ENCODE measurements at places on chromosomes 5 and 9. TPM values are rescaled to one million over a fixed set of nuclear protein-coding genes. Genes with fewer than 3 reads are reported as not detected.

DNA sequence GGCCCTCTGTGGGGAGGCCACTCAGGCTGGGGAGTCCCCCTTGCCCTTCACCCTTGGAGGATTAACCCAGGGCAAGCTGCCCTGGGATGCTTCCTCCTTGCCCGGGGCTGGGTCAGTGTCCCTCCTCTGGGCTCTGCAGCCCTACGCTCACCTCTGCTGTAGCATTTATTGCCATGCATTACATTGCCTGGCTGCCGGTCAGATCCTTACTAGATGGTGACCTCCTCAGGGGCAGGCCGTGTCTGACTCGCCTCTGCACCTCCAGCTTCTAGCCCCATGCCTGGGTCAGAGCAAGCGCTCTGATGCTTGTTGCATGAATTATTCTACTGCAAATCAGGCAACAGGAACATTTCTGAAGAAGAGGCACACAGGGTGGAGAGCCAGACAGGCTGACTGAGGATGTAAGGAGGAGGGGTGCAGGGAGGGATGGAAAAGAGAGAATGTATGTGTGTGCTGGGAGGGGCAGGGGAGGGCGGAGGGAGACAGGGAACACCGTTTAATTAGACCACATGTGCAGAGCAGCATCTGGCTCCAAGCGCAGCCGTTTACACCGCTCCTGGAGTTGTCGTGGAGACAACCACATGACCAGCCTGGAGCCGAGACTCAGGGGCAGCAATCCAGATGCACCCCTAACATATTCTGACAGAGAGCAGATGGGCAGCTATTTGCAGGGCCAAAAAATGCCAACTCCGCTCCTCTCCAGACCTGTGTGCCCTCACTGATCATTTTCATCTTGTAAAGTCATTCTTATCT lies 117.0 kb downstream of the CRB2 start:
- no peak for DNase-seq

Gene DDX4
- 0.10 TPM for polyA plus RNA-seq

Gene ACTBL2
- polyA plus RNA-seq, result not detected

DNA sequence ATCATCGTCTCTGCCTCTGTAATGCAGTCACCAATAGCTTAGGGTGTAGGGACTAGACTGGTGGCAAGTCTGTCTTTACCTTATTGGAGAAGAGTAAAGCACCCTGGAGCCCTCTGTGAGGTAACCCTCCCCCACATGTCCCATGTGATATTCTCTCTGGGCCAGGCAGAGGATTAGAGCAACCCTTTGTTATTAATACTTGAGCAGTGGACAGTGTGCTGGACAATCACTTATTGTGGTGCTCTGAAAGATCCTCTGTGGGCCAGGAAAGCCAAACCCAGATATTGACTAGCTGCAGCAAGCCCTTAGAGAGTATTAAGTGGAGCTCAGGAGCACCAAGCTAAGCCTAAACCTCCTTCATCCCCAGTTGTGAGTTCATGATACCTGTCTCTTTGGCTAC lies 139.7 kb upstream of the RUSC2 start:
- DNase-seq, result no peak

Gene AQP7
- polyA plus RNA-seq, result 20.7 TPM

GRCh38 chr9:134442486-134443173 lies 116.4 kb downstream of the RXRA start:
- no peak for DNase-seq

- peak; percentile 12 for DNase-seq
Observed at GRCh38 chr5:168765551-168766425, 186.6 kb upstream of the PANK3 start.

DNA sequence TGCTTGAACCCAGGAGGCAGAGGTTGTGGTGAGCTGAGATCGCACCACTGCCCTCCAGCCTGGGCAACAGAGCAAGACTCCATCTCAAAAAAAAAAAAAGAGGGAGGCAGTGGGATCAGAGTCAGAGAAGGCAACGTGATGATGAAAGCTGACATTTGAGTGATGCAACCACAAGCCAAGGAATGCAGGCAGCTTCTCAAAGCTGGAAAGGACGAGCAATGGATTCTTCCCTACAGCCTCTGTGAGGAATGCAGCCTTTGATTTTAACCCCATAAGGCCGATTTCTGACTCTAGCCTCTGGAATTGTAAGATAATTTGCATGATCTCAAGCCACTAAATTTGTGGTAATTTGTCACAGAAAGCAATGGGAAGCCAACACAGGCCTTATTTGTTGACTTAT lies 9.8 kb downstream of the TGFBI start:
- DNase-seq, result no peak

DNA sequence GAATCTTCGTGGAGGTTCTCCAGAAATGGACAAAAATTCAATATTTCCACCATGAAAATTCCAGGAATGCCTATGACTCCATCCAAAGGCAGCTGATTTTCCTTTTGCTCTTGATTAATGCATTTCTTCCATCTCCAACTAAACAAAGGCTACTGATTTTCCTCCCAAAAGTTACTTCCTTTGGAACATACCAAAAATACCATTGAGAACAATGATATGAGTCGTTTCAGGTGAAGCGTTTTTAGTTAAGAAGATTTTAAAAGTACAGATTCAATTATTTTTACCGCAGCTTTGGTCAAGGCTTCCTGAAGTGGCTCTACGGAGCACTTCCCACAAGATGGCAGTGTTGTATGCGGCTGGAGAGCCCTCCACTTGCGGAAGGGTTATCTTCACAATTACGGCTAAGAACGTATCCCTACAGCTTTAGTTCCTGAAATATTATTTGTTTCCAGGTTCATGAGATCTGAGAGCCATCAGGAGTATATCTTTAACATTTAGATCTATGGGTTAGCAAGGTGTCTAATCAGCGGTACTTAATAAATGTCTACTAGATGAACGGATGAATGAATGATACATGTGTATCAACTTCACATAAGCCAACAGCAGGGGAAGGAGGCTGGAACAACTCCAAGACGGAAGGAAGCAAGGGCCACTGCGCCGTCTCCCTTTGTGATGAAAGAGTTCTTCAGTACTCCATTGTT lies 35.9 kb upstream of the ARSB start:
- peak; percentile 39 for DNase-seq

DNA sequence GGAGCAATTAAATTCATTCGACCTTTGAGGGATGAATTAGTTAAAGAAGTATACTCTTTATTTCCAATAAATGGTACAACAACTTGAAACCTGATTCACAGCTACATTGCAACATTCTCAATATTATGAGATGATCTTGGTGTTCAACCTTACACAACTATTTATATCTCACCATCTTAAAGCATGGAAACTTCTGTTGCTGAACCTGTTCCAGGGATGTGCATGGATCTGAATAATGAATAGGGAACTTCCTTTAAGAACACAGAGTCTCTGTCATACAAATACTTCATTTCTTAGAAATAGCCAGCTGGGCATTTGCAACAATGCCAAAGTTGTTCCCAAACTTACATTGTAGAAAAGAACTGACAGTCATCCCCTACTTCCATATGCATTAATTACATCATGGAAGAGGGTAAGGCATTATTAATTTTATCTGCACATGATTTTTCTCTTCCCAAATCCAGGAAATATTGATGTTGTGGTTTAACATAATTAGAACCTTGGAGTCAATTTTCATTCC lies 39.8 kb upstream of the CCDC112 start:
- no peak for DNase-seq

GRCh38 chr5:146313027-146313426 lies 25.6 kb upstream of the POU4F3 start:
- DNase-seq, result no peak

- DNase-seq, result no peak
Observed at GRCh38 chr5:141519605-141520565, 31.0 kb downstream of the PCDHGC5 start.

- no peak for DNase-seq
Observed at GRCh38 chr9:117247266-117247665, 167.6 kb downstream of the ASTN2 start.

DNA sequence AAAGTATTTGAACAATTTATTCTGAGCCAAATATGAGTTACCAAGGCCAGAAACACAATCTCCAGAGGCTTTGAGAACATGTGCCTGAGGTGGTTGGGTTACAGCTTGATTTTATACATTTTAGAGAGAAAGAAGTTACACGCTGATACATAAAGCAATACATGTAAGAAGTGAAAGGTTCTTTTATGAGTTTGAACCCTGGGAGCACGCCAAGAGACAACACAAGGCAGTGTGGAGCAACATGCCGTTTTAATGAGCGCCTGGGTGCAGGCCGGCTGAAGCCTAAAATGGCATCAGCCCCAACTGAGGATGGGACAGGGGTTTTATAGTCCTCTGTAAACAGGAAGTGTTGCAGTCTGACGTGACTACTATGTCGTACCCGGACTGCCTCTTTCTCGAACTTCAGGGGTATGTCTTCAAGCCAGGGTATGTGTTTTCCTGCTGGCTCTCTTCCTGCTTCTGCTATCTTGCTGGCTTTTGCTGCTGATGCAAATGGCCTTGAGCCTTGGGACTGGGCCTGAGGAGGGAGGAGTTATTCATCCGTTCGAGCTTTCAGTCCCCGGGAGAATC lies 193.7 kb downstream of the CYLC2 start:
- DNase-seq, result no peak

DNA sequence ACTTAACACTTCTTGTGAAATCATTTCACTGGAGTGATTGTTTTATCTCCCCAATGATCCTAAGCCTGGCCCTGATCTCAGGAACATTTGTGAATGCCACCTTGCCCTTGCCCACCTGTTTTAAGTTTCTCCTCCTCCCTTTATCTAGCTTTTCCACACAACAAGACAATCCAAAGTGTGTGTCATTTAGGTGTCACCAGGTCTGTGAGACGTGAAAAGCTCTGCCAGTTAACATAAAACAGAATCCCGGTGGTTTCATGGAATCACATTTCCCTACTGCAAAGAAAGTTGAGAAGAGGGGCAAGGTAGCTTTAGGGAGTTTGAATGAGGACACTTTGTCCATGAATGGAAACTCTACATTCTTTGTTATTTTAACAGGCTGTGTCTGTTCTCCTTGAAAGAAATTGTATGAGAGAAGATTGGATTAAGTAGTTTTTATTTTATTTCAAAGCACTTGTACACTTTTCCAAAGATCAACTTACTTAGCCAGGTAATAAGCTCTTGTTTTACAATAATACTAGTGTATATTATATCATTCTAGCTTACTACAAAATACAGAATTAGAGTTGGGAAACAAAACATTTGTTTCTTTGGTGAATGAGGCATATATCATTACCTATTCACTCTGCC lies 239.0 kb downstream of the ISL1 start:
- DNase-seq, result no peak

Gene LCN1
- not detected for polyA plus RNA-seq

DNA sequence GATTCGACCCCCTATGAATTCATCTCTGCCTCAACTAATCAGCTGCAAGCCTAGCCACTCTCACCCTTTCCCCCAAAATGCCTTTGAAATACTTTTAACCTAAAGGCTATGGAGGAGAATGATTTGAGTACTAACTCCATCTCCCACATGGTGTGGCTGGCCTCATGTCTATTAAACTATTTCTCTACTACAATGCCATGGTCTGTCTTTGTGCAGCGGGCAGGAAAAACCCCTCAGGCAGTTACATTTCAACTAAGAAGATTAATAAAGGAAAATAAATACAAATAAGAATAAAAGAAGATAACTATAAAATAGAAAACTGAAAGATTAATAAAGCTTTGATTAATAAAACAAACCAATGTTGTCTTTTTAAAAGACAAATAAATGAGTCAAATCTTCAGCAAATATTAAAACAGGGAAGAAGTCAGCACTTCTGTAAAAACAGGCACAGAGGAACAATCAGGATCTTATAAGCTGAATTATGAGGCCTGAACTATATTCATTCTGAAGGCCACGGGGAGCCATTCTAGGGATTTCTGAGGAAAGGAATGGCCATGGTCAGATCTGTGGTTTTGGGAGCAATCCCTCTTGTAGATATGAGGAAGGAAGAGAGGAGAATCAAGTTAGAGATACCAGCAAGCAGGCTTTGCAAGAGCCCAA lies 116.1 kb upstream of the SLC12A2 start:
- no peak for DNase-seq

DNA sequence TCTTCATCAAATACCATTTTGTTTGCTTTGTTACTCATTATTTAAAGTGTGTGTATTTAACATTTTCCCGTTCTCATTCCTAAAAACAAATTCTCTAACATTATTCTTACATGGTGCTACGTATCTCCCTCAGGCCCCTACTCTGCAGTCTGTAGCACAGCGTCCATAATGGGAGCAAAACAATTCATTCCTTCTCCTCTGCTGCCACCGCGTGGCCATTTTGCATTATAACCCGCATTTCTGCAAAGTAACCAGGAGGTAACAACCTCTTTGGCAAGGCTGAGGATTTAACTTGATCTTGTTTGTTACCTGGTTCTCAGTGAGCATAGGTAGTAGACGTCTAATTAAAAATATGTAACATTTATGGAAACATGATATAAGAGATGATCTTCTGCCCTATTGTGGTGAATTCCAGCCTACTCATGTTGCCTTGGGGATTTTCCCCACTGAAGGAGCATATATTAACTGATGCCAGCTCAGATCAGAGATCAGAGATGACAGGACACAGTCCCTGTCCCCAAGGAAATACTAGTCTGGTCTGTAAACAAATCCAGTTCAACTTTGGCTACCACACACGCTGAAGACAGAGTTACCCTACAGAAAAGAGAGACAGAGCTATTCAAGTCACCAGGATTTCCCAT lies 10.5 kb downstream of the OR1K1 start:
- DNase-seq, result peak; percentile 65

GRCh38 chr5:65034813-65035209 lies 266.1 kb downstream of the CWC27 start:
- DNase-seq, result no peak

Gene GALT
- polyA plus RNA-seq, result 66.4 TPM

DNA sequence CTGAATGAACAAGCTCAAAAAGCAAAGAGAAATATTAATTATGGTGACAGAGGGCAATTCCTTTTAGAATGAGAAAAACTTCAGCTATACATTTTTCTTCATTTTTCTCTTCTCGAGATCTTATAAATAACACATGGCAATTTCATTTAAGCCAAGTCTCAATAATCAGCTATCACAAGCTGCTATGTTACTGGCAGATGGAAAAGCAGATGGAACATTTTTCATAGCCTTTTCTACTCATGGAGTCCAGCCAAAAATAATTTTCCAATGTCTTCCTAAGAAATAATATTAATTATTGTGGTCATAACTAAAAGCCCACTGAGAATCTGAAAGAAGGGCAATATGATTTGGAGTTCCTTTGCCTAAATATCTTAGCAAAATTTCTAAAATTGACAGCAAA lies 35.6 kb downstream of the SKIC3 start:
- DNase-seq, result no peak

GRCh38 chr9:114002986-114003350 lies 75.1 kb downstream of the AMBP start:
- no peak for DNase-seq

GRCh38 chr9:36207016-36207415 lies 16.3 kb downstream of the CLTA start:
- DNase-seq, result no peak

All from right renal pelvis (tissue), 4 donors.